ENCODE measurements at places on chromosomes 5 and 9.
A peak's percentile ranks its signal among the peaks of the same experiment; 100 is the strongest.

GRCh38 chr9:119368681-119369581 is at the start of gene BRINP1:
BRINP1 (minus strand) TSS chr9:119369435; CDS start chr9:119313355, 56,080 bp downstream.
- DNase-seq, result no peak

DNA sequence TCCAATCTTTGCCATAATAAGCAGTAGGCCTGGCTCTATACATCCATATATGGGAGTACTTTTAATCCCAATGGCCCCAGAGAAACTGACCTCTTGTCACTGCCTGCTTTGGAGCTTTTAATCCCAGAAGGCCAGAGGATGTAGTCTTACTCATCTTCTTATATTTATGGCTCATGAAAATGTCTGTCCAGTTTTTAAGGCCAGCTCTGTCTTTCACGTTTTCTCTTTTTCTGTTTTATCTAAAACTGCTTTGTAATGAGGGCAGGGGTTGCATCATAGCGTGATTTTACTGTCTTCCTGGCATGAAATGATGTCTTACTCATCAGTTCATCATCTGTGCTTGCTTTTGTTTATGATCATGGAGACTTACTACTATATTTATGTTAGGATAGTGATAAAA is 1094.9 kb downstream of the MAT2B start:
- DNase-seq, result no peak

DNA sequence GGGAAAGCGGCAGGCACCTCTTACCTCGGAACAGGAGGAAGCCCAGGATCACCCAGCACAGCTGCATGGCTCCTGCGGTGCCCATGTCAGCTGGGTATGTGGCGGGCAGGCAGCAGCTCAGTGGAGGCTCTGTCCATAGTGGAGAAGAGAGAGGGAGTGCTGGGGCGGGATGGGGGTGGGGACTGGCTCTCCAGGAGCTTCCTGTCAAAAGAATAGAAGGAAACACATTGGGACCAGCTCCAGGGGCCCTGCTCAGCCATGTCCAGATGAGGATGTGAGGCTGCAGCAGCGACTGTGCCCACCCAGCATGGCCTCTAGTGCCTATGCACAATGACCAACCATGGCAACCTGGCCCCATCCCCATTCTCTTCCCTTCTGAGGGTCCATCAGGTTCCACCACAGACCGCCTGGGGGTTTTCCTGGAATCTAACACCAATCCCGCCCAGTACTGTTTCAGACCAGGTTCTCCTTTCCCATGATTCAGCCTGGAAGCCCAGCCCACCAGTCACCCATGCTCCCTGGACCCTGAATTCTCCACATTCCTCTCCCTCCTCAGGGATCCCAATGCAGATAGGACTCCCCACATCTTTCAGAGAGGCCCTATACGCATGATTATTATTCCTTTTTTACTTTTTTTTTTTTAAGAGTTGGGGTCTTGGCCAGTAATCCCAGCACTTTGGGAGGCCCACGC is at the start of gene ECSCR:
Gene ECSCR (minus strand): TSS at position 158 of the 691 bp plus-strand sequence. CDS start 73 bp downstream, at position 85.
- DNase-seq, result no peak

DNA sequence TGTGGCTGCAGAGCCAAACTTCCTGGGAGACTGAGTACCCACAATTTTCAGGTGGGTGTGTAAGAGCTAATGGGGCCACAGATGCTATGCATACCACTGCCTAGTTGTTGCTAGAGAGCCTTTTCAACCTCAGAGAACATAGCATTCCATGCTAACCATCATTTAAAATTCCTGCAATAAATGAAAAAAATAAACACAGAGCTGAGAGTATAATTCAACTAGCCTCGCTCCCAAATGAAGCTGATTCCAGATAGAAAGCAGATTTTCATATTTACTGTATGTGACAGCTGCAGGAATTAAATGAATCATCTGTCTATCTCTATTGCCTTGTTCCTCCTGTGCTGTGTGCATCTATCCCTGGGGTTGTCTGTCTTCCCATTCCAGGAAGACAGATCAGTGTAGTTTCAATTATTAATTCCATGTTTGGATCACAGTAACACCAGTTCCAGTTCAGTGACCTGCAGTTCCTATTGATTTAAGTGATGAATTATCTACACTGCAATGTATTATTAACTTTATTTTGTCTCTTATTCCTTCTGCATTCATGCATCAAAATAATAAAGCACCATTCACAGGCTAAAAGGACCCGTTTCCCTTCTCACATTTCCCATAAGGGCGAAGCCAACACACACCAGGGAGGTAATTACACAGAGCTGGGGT is 324.5 kb downstream of the SLIT3 start:
- no peak for DNase-seq

GRCh38 chr5:180340856-180341255 is 12.3 kb downstream of the GFPT2 start:
- no peak for DNase-seq

DNA sequence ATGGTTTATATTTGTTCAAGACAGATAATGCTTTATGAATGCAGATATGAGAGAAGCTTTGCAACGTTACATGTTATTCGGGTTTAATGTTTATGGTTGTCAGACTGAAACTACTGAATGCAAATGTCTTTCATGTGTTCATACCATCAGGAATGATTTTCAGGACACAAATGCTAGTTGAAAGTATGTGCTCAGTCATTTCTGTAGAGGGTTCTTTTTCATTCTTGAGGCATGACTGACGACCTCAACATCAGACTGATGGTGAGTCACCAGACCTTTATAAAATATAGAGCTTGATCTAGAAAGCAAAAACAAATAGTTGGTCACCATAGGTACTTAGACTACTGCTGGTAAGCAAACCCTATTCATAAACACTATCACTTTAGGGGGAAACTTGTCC is 287.3 kb upstream of the NUDT12 start:
- no peak for DNase-seq

DNA sequence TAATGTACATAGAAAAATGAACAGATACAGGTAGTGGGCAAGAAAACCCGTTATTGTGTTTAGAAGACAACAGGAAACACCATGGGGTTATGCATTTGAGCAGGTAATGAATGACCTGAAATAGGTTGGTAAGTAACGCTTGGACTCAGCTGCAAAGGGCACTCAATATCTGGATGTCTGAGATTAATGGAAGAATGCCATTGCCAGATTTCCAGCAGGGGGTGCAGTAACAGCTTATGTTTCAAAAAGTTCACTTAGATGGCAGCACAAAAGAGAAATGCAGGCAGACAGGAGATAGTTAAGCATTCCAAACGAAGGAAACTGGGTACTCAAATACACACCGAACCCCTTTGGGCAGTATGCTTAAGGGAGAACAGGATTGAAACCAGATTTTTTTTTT is 285.5 kb upstream of the VLDLR start:
- DNase-seq, result no peak

DNA sequence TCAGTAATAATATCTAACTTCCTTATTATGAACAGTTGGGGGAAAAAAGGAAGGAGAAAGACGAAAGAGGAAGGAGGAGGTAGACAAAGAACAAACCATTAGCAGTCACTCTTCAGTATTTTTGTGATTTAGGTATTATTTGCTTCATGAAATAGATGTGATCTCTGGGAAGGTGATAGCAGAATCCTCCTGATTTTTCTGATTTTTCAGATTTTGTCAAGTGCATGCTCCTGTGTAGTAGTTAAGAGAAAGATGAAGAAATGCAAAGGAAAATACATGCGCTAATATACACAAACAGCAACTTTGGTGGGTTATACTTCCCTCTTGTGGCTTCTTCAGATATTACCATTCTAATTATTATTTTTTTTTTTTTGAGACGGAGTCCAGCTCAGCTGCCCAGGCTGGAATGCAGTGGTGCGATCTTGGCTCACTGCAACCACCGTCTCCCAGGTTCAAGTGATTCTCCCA is 31.6 kb downstream of the LMNB1 start:
- peak; percentile 35 for DNase-seq

GRCh38 chr5:167653645-167654106 is 637.8 kb upstream of the WWC1 start:
- DNase-seq, result no peak

DNA sequence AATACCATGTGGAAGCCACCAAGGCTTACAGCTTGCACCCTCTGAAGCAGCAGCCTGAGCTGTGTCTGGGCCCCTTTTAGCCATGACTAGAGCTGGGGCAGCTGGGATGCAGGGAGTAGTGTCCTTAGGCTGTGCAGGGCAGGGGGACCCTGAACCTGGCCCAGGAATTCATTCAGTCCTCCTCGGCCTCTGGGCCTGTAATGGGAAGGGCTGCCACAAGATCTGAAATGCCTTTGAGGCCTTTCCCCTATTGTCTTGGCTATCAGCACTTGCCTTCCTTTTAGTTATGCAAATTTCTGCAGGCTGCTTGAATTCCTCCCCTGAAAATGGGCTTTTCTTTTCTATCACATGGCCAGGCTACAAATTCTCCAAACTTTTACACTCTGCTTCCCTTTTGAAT is 9.0 kb downstream of the GPR150 start:
- no peak for DNase-seq

- DNase-seq, result no peak
Measured at GRCh38 chr5:168301593-168302390, 10.3 kb downstream of the WWC1 start.

DNA sequence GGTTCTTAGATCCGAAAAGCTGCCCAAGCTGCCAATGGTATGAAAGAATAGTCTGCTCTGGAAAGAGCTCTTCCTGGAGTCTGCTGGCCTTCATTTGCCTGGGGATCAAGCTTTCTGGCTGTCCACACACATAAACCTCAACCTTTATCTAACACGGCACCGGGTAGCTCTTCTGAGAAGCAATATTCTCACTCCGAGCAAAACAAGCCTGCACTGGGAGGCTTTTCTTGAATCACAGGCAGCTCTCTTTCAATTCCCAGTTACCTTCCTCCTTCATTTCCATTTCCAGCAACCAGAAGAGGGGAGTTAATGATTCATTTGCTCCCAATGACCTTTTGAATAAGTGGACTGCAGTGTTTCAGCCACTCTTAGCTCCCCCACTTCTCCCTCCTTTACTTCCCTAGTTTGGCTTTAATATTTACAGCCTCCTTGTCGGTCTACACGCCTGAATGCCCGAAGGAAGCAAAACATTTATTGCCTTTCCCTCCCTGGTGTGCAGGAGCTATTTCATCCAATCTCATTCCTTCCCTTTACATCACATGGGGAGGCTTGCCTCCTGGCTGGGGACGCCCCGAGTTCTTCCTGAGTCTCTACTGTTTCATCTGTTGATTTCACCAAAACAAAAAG is 187.1 kb downstream of the ARHGEF28 start:
- DNase-seq, result no peak

- no peak for DNase-seq
Measured at GRCh38 chr9:108060175-108060574, 570.6 kb upstream of the KLF4 start.

GRCh38 chr5:165559645-165560044 is 2054.2 kb downstream of the MAT2B start:
- no peak for DNase-seq

- DNase-seq, result no peak
Measured at GRCh38 chr5:54873691-54874090, 111.7 kb downstream of the ESM1 start.

- no peak for DNase-seq
Measured at GRCh38 chr5:167247816-167248215, 1043.6 kb upstream of the WWC1 start.

DNA sequence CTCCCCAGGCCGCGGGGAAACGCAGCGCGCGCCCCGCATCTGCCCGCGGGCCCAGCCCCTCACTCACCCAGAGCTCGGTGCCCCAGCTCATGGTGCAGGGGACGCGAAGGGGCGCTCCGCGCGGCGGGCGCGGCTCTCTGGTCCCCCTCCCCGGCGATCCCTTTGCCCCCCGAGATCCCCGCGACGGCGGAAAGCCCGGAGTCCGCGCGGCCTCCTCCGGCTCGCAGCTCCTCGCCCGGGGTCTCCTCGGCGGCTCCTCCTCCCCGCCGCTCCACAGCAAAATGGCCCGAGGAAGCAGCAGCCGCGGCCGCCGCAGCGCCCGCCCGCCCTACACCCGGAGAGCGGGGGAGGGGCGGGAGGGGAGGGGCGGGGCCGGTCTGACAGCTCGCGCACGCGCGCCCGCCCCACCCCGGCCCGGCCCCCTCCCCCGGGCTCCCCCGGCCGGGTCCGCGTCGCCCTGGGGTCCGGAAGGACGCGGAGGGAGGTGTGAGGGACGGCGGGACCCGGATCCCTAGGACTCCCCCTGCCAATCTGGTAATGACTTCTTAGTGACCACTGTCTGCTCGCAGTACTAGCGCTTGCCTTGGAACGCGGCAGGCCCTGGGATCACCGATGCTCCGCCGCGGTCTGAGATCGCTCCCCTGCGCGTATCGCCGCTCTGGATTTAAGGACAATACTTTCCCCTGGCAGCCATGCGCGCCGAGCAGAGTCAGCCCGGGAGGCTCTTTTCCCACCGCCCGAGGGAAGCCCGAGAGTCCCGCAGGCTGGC is at the start of gene FNBP1:
Gene FNBP1 (minus strand): TSS at position 305 of the 769 bp plus-strand sequence. CDS start 214 bp downstream, at position 91.
- DNase-seq, result peak; percentile 84

DNA sequence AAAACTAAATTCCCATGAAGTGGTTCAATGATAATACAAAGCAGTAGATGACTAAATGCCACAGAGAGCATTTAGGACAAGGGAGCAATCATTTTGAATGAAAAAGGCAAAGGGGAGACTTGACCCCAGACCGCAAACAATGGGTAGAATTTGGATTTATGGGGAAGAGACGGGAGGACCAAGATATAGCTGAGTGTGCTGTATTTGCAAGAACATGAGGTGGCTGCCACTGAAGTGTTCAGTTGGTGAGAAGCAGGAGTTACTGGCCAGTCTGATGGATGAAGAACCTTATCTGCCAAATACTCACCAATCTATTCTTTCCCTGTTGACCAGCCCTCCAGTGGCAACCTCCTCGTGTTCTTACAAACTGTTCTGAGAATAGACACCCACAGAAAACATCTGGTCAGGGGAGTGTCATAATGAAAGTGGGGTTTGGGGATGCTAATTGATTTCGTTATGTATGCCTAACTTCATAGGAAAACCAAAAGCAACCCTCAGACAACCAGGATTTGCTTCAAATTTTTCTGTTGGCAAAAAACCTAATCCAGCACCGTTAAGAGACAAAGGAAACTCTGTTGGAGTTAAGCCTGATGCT is 19.8 kb downstream of the TDRD7 start:
- no peak for DNase-seq

- no peak for DNase-seq
Measured at GRCh38 chr5:132971483-132972435, 8.3 kb upstream of the AFF4 start.

GRCh38 chr5:56012281-56012963 is 17.7 kb upstream of the IL6ST start:
- peak; percentile 60 for DNase-seq

- DNase-seq, result no peak
Measured at GRCh38 chr9:95286151-95286550, 31.4 kb downstream of the FANCC start.
